ENCODE measurements at places on chromosomes 13 and 19. TPM values are rescaled to one million over a fixed set of nuclear protein-coding genes. Genes with fewer than 3 reads are reported as not detected.

SIGLEC9 gene
- total RNA-seq = under 0.01 TPM

ZNF99 gene
- not detected for total RNA-seq

ZNF132 gene
- total RNA-seq = 8.7 TPM

TRIP10 gene
- 49.9 TPM for total RNA-seq

AP1M1 gene
- 60.6 TPM for total RNA-seq

MBD3L5 gene
- not detected for total RNA-seq

SULT2A1 gene
- total RNA-seq = not detected

PSG7 gene
- not detected for total RNA-seq

GRCh38 chr13:100835695-100836094 is 161.1 kb upstream of the TMTC4 start:
- no peak for DNase-seq

DNA sequence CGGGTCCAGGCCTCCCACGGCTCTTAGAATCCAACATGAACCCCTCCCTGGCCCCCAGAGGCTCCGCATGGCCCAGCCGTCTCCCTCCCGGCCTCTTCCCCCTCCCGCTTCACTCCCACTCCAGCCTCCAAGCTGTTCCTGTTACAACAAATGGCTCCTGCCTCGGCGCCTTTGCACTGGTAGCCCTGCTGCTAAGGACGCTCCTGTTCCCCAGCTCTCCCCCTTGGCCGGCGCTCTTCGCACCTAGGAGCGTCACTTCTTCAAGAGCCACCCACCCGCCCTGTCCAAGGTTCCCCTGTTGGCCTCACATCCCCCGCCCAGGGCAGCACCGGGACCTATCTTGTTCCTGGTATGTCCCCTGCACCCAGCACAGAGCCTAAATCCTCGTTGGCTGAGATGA is 9.4 kb downstream of the CCDC124 start:
- DNase-seq = no peak

GRCh38 chr13:21348488-21349120 is 110.5 kb downstream of the ZDHHC20 start:
- DNase-seq = peak; percentile 10

GRCh38 chr19:10604460-10604980 is 17.4 kb upstream of the AP1M2 start:
- no peak for DNase-seq

- DNase-seq = no peak
Measured at GRCh38 chr13:112069061-112069844, 2.3 kb downstream of the SOX1 start.

GRCh38 chr13:44710576-44710975 is 134.4 kb upstream of the TSC22D1 start:
- peak; percentile 67 for DNase-seq

- DNase-seq = peak; percentile 93
Measured at GRCh38 chr19:4870025-4870700, 2.7 kb upstream of the PLIN3 start.

GRCh38 chr13:95948656-95949055 is 104.5 kb downstream of the UGGT2 start:
- DNase-seq = peak; percentile 6

DNA sequence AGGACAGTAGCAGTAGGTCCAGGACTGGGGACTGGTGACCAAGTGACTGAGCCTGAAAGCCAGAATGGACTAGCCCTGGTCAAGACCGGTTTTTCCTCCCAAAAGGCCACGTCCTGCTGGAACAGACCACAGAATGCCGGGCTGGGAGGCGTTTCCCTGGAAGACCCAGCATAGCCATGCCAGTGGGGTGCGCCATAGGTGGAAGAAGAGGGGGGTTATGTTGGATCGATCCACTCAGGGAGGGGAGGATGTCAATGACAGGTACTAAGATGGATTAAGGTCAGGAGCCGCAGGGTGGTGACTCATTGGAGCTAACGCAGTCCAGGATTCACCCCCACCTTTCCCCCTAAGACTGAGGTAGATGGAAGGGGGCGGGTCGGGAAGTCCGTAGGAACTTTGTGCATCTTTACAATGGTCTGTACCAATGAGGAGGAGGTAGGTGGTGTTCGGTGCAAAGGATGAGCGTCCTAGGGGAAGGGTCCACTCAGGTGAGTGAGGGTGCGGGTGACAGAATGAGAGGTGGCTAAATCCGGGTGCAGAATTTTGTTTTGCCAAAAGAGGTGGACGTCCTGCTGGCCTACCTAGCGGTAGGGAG is 21.0 kb downstream of the VASP start:
- no peak for DNase-seq

DNA sequence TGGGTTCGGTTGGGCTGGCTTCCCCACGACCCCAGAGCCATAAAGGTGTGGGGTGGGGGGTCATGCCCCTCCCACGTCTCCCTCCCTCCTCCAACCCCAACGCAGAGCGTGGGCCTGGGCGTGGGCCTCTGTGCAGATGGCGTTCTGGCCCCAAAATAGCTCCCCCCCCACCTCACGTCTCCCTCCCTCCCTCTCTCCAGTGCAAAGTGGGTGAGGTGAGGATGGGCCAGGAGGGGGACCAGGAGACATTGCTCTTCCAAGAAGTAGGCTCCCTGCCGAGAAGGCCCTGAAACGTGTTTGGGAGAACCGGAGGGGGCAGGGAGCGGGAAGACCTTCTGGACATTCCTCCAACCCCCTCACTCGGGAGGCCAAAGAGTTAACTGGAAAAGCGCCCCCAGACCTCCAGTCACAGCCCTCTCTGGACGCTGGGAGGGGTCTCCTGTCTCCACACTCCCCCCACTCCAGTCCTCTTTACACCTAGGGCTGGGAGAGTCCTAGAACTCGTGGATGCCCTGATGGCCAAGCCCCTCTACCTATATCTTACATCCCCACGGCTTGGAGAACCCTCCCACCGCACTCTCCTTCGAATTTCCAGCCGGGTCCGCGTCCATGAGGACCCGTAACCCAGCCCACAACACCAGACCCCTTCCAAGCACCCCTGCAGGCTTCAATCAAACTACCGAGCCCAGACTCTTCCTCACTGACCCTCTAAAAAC is 855 bp downstream of the UNC13A start:
- no peak for DNase-seq

- peak; percentile 96 for DNase-seq
Measured at GRCh38 chr19:17405250-17406045, at the start of gene BST2. Gene BST2, minus strand, starts transcription at chr19:17405630. Its CDS starts 55 bp downstream, at chr19:17405575.

DNA sequence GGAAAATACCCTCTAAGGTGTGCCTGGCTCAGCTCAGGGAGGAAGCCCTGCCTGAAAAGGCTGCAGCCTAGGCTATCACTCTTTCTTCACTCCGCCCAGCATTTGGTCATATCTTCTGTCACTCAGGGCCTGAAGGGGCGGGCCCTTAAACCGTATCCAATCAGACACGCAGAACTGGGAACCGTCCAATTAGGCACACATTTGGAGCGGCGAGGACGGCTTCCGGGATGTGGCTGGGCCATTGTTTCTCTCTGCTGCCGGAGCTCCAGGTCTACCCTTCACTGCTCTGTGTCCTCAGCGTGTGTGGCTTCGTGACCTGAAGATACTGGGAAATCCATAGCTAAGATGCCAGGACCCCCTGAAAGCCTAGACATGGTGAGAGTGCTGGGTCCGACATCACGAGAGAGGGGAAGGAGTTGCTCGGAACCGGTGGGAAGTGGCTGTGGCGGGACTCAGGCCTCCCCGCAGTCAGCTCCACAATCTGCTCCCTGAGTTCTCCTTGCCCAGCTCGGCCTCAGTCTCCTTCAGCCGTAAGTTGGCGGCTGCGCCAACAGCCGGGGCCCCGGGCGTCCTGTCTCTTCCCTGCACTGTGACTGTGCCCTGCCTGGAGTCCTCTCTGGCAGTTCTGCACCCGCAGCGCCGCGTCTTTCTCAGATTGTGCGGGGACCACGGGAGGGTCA is at the start of gene ZNF493:
TSS of gene ZNF493 (plus strand) at position 241 of the 680 bp plus-strand sequence. CDS start at position 346, 105 bp downstream.
- DNase-seq = peak; percentile 95

- DNase-seq = no peak
Measured at GRCh38 chr13:29498426-29499040, 97.0 kb downstream of the SLC7A1 start.

GRCh38 chr19:575527-576506 is 3.4 kb downstream of the BSG start:
- DNase-seq = peak; percentile 58

DNA sequence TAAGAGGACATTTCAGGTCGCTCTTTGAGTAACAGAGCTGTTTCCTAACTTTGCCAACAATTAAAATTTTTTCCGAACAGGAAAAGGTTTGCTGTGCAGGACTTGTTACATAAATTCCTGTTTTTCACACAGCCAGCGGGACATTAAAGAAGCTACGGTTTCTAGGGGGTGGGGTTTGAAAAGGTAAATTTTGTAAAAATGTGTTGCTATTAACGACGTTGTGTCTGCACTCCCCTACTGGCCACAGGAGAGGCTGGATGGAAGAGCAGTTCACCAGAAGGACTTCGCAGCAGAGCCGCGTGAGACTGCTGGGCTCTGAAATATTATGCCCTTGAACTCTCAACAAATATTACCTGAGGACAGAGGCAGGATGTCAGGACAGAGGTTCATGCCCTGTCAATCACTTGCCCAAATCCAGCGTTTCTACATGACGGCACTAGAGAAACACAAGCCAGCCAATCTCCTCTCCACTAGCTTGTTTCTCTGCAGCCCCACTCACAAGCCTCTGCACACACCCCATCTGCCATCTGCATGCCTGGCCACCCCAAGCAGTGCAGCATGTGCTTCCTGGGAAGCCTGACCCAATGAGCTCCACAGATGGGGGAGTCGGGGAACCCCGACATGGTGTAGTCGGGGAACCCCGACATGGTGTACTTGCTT is 102.0 kb downstream of the FOXO1 start:
- no peak for DNase-seq

GRCh38 chr13:113152984-113153809 is 5.3 kb upstream of the PROZ start:
- peak; percentile 22 for DNase-seq

DNA sequence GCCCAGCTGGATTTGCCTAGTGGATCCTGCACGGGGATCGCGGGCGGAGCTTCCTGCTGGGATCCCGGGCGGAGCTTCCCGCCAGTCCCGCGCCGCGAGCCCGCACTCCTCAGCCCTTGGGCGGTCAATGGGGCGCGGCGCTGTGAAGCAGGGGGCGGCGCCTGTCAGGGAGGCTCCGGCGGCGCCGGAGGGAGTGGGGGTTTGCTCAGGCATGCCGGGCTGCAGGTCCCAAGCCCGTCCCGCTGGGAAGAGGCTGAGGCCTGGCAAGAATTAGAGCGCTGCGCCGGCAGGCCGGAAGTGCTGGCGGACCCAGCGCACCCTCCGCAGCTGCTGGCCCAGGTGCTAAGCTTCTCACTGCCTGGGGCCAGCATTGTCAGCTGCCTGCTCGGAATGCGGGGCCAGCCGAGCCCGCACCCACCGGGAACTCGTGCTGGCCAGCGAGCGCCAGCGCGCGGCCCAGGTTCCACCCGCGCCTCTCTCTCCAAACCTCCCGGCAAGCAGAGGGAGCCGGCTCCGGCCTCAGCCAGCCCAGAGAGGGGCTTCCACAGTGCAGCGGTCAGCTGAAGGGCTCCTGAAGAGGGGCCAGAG is 119.6 kb downstream of the PRR20E start:
- no peak for DNase-seq

DNA sequence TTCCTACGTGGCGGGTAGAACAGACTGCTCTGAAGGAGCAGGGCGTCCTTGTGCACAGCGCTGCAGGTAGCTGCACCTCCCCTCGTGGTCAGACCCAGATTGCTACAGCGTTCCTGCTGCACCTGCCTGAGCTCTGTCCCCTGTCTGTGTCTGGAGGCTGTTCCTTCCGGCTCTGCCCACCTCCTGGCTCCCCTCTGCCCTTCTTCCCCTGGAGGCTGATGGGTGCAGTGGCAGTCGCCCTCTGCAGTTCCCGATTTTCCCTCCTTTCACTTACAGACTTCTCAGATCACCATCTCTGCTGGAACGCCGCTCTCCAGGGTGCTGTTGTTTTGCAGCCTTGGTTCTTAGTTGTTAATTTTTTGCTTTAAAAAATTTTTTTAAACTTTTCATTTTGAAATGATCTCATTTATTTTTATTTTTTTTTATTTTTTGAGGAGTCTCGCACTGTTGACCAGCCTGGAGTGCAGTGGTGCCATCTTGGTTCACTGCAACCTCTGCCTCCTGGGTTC is 53.6 kb downstream of the SMARCA4 start:
- no peak for DNase-seq

DNA sequence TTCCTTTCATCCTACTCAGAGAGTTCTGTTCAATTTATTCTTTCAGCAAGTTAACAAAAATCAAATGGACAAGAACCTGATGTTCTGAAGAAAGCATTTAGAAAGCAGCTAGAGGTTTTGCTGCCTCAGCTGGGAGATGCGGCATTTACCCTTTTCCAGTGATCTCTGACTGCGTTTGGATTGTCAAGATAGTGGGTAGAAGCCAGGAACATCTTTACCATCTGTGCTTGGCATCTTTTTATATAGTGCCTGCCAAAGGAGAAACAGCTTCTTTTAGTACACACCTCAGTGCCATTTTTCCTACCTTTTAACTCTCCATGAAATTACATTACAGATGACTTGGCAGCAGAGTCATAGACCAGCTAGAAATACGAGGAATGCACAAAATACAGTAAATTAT is 680.8 kb downstream of the SLITRK1 start:
- DNase-seq = no peak

GRCh38 chr19:33471111-33471996 is 50.2 kb downstream of the PEPD start:
- no peak for DNase-seq

All from fibroblast of villous mesenchyme (primary cell).